ENCODE measurements at places on chromosomes 4 and X.
A peak's percentile ranks its signal among the peaks of the same experiment; 100 is the strongest.

DNA sequence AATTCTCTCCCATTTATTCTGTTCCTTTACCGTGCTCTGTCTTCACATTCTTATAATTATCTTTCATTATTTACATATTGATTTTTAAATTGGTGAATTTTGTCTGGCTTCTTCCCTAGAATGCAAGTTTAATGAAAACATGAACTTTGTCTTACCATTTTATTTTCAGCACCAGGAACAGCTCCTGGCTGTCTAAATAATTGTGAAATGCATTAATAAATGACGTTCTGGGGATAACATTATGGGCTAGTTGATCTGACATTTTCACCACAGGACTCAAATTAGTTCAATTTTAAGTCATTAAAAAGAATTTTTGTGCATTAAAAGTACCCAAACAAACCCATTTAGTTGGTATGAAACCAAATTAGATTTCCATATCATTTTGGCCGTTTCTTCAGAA, 97.5 kb downstream of the KCTD8 start:
- DNase-seq: no peak

DNA sequence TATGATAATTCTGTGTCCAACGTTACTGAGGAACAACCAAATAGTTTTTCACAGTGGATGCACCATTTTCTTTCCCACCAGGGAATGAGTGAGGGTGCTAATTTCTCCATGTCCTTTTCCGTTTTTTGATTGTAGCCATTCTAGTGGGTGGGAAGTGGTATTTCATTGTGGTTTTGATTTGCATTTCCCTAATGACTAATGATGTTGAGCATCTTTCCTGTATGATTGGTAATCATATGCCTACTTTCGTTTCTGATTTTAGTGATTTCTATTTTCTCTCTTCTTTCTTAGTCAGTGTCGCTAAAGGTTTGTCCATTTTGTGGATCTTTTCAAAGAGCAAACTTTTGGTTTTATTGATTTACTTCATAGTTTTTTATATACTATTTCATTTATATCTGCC, 32.1 kb upstream of the TEX13D start:
- DNase-seq: no peak

GRCh38 chrX:80808881-80809411, 731 bp downstream of the BRWD3 start:
- DNase-seq: peak; percentile 23

- no peak for DNase-seq
These were observed 113.9 kb downstream of the GPR143 start for GRCh38 chrX:9651737-9652136.

GRCh38 chr4:147463065-147463464, 17.8 kb upstream of the EDNRA start:
- DNase-seq: no peak

- no peak for DNase-seq
These were observed 251.0 kb downstream of the KCNIP4 start for GRCh38 chr4:21697583-21697982.

- no peak for DNase-seq
These were observed 44.6 kb upstream of the GC start for GRCh38 chr4:71828470-71828869.

DNA sequence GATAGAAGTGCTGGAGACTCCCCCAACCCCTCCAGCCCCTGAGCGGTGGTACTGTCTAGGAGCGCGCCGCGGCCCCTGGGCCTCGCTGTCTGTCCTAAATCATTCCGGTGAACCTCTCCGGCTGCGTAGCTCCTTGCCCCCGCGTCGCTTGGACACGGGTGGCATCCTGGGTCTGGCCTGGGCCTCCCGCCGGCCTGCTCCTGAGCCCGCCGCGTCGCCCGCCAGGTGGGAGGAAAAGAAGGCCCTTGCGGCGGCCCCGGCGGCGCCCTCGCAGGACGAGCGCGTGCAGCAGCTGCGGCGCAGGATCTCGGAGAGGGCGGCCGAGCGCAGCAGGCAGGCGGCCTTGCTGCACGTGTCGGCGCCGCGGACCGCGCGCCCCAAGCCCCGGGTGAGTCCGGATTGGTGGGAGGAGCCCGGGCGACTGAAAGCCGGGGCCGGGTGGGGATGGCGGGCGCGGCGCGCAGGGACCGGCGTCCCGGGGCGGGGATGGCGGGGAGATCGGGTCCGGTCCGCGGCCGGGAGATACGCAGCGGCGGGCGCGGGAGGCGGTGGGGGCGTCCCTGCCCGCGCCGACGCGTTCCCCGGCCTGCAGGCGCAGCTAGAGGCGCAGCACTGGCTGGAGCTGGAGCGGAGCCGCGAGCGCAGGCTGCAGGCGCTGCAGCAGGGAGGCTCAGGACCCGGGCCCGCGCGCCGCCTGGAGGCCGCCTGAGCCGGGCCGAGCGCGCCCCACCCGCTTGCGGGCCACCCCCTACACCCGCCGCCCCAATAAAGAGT, 6.5 kb upstream of the RNF4 start:
- peak; percentile 61 for DNase-seq

DNA sequence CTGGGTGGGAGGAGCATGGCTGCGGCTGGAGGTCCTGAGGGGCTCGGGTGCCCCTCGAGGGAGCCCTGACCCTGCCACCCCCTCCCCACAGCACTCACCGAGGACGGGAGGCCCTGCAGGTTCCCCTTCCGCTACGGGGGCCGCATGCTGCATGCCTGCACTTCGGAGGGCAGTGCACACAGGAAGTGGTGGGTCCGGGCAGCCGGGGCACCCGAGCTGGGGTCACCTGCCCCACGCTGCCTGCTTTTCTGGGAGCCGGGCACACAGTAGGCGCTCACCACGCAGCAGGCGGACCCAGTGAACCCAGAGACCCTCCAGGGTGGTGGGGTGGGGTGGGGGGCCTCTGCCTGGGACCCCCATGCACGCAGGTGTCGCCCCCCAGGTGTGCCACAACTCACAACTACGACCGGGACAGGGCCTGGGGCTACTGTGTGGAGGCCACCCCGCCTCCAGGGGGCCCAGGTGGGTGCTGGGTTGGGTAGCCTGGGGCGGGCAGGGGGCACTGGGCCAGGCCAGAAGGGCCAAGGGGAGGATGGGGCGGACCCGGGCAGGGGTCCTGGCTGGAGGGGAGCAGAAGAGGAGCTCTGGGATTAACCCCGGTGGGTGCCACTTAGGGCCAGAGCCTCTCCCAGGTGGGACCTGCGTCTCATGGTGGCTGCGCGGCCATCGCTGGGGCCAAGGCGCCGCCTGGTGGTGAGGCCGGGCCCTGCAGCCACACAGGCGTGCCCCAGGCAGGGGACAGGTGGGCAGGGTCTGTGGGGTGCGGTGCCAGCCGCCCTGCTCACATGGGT, 1.4 kb downstream of the HGFAC start:
- peak; percentile 62 for DNase-seq

DNA sequence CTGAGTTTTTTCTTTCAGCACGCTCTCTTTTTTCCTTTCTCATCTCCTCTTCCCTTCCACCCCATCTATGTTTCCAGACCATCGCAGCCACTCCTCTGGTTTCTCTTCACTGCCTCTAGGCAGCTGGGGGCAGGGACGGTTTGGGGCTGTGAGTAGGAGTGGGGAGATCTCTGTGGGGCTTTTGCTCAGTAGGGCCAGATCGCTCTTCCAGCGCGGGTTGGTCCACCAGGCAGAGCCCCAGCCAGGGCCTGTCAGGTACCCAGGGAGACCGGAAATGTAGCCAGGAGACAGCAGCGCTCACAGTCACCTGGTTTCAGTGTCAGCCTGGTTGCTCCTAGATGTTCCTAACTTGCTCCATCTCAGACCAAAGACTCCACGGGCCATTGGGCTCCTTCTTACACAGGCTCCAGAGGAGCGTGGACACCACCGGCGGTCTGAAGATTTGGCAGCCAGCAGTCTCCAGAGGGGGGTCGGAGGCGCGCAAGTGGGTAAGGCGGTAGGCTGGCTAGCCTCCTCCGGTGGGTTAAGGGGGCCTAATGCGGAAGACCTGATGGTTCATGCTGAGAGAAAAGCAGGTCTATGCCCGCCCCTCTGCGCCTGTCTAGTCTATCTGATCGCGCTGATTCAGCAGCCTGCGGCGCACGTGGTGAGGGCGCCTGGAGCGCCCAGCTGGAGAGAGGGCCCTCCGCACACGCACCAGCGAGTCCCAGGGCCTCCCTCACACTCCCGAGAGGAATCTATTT, 1.8 kb downstream of the FGF5 start:
- no peak for DNase-seq

- DNase-seq: no peak
These were observed 344.8 kb downstream of the ANK2 start for GRCh38 chr4:113394108-113394729.

DNA sequence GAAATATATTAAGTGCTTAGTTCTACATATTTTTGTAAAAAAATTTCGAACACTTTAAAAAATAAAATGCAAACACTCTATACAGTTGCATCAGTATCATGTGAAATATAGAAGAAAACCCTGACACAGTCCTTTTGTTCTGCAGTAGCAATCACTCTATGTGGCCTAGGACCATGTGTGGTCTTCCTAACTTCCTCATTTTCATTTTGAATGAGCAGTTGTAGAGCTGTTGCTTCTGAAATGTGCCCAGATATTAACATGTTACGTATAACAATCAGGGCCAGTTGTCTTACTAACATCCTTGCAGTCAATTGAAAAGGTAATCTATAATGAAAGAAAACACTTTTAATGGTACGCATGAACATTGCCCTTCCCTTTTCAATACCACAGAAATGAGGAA, 107.9 kb downstream of the ZNF827 start:
- no peak for DNase-seq

- DNase-seq: peak; percentile 35
These were observed 1.1 kb downstream of the SOWAHB start for GRCh38 chr4:76896614-76897535.

- no peak for DNase-seq
These were observed 5.0 kb downstream of the ZFX start for GRCh38 chrX:24154490-24155034.

DNA sequence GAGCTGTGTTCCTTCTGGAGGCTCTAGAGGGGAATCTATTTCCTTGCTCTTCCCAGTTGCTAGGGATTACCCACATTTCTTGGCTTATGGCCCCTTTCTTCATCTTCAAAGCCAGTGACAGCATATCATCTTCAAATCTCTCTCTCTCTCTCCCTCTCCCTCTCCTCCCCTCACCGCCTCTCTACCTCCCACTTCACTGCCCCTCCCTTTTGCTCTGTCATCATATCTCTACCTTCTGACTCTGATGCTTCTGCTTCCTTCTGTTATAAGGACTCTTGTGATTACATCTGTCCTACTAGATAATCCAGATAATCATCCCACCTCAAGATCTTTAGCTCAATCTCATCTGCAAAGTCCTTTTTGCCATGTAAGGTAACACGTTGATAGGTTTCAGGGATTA, 93.1 kb upstream of the TEX13D start:
- DNase-seq: no peak

DNA sequence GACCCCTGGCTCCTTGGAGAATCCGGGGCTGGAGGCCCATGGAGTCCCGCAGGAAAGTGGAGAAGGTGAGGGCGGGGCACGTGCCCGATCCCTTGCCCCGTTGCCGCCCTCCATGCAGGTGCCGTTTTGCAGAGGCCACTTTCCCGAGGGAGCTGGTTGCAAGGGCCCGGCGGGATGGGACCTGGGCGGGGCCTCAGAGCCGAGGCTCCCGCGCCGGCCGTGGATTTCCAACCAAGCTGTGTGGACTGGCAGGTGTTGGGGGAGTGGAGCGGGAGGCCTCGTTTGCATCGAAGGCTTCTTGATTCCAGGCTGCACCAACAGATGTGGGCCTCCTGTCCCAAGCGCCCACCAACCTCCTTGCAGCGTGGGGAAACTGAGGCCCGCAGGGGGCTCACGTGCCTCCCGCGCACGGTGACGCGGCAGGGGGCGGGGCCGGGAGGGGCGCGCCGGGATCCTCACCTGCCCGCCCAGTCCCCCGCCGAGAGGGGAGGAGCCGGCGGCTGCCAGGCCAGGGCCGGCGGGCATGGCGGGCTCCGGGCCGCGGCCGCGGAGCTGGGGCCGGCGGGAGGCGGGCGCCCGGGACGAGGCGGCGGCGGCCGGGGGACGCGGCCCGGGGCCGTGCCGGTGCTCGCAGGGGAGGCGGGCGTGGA, 24.9 kb downstream of the SH3BP2 start:
- DNase-seq: no peak

GRCh38 chr4:122450847-122451246, 5.7 kb downstream of the IL2 start:
- no peak for DNase-seq

GRCh38 chr4:71570492-71570891, 213.4 kb downstream of the GC start:
- DNase-seq: no peak

DNA sequence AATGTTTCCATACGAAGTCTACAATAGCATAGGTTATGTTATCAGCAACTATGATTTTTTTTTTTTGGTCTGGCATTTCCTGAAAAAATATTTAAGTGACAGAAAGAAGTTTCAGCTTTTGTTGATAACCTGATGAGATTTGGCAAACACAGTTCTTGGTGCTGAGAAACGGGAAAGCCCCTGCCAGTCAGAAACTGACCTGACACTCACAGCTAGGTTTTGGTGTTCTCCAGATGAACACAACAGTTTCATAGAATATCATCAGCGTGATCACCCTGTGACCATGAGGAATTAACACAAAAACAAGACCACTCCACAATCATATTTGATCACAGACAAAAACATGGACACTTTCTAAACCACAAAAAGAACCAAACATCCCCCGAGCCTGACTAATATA, 152.5 kb upstream of the DCAF8L1 start:
- no peak for DNase-seq

DNA sequence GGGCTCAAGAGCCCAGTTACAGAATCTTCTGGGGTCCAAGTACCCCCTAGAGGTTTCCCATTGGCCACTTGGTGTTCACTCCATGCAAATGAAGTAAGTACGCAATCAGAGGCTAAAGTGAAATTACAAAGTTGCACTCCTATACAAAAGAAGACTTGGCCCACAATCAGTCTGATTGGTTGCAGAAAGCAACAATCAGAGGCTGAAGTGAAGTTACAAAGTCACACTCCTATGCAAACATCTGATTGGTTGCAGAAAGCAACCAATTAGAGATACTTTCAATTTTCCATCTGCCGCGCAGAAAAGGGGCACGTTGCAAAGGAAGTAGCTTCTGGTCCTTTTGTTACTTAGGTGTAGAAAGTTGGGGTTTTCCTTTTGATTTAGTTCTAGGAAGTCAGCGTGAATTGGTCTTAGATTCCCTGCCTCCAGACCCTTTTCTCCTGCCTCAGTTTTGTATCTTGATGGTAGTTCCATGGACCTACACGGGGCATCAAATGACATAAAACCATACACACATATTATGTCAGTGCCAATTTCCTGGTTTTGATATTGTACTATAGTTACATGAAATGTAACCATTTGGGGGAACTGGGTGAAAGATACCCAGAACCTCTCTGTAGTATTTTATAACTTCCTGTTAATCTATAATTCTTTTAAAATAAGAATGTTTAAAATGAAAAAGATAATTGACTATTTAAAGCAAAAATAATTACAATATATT, 12.4 kb upstream of the PIN4 start:
- peak; percentile 1 for DNase-seq

GRCh38 chrX:109720947-109721346, 12.1 kb downstream of the ACSL4 start:
- no peak for DNase-seq

- DNase-seq: no peak
These were observed 51.8 kb upstream of the CBLL2 start for GRCh38 chrX:22220941-22221340.

- peak; percentile 52 for DNase-seq
These were observed 114.5 kb downstream of the ADRA2C start for GRCh38 chr4:3880615-3881120.

GRCh38 chr4:94452476-94453371, 982 bp downstream of the PDLIM5 start:
- DNase-seq: peak; percentile 3
